Smooth muscle cell of the coronary artery (primary cell): ENCODE measurements at places on chromosomes 3 and 15. TPM values are rescaled to one million over a fixed set of nuclear protein-coding genes. Genes with fewer than 3 reads are reported as not detected.

The PIAS1 gene
- total RNA-seq: 2.6 and 6.3 TPM in 2 replicates

The ZNF385D gene
- total RNA-seq: 0.08 and 0.47 TPM in 2 replicates

The LTK gene
- 0.30 TPM in 1 of 2 replicates, not detected in the other for total RNA-seq

The GP9 gene
- total RNA-seq: not detected in 2 replicates

The STOML1 gene
- 7.8 and 18.5 TPM in 2 replicates for total RNA-seq
